ENCODE measurements at places on chromosomes 11 and 22.

GRCh38 chr11:124756033-124756752 lies 4.1 kb upstream of the VSIG2 start:
- no peak for DNase-seq

GRCh38 chr11:3683039-3683438 lies 11.9 kb upstream of the CHRNA10 start:
- DNase-seq = no peak

- no peak for DNase-seq
Observed at GRCh38 chr11:28674433-28675103, 566.4 kb downstream of the METTL15 start.

DNA sequence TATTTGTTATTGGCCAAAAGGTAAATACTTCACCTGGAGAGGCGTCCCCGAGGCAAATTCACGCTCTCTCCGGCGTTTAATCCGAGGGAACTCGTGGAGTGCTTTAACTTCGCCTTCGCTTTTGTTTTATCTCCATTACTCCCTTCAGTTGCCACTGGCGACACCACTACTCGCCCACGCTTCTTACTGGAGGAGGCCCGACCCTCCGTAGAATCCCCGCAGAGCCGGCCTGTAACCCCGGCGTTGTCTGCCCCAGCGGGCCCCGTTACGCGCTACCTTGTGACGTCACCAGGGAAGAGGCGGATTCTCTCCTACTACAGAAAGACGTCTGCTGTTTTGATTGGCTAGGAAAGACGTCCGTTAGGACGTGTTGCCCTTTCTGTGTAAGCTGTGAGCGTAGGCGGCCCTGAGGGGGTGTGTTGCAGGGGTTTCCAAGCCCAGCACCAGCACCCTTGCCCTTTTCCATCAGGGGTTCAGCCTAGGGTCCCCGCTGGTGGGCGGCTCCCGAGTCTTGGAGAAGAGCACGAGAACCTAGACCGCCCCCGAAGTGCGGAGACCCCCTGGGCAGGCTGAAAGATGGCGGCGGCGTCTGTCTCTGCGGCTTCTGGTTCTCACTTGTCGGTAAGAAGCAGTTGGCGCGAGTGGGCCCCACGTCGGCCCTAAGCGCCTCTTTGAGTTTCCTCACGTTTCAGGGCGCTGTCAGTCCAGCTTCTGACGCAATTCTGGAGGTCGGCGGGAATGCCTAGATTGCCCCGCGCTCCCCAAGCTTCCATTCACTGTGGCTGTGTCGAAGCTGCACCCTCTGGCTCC lies at the start of gene CEP57:
CEP57 (plus strand) TSS at position 376 of the 810 bp plus-strand sequence; CDS start at position 577, 201 bp downstream.
- peak; percentile 97 for DNase-seq

GRCh38 chr22:50072167-50072555 lies 13.1 kb downstream of the MLC1 start:
- DNase-seq = no peak

GRCh38 chr11:99418927-99419720 lies 398.4 kb downstream of the CNTN5 start:
- no peak for DNase-seq

DNA sequence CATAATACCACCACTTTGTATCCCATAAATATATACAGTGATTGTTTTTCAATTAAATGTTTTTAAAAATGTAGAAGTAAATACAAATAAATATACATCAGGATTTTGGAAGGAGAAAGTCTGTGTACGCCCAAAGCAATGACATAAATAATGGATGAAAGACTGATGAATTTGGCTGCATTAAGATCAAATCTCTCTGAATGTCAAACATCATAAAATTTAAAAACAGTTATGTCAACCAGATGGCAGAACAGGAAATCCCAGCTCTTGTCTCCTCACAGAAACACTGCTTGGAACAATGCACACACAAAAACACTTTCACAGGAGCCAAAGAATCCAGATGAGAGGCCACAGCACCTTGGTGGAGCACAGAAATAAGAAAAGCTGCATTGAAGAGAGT lies 332.9 kb downstream of the NTM start:
- no peak for DNase-seq

DNA sequence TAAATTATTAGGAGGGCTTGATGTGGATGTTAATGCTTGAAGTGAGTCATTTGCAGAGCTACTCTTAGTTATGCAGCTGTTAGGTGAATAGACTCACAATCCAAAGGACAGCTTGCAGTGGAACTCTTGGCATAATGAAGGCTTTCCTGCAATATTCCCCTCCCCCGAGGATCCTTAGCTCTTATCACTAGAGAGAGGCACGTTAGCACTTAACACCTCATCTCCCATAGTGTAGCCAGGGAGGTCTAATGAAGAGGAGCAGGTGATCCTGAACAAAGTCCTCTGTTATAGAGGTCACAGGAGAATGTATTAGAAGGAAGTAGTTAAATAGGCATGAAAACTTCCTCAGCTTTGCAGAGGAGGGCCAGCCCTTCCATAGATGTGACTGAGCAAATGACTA lies 919.2 kb upstream of the FAT3 start:
- DNase-seq = no peak

- no peak for DNase-seq
Observed at GRCh38 chr22:45154383-45154782, 9.3 kb upstream of the NUP50 start.

DNA sequence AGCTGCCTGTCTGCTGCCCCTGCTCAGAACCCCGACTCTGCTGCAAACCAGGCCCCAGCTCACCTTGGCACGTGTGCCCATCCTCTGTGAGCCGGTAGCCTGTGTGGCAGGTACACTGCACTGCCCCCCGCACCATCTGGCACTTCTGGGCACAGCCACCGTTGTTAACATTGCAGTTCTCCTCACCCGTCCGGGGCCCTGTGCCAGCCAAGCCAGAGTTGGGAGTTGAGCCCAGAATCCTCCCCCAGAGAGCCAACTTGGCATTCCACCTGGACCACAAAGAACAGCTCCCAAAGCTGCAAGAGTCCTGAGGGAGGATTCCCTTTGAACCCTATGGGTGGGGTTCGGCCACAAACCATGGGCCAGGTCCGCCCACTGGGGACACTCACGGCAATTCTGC lies 22.5 kb downstream of the LRP4 start:
- no peak for DNase-seq

DNA sequence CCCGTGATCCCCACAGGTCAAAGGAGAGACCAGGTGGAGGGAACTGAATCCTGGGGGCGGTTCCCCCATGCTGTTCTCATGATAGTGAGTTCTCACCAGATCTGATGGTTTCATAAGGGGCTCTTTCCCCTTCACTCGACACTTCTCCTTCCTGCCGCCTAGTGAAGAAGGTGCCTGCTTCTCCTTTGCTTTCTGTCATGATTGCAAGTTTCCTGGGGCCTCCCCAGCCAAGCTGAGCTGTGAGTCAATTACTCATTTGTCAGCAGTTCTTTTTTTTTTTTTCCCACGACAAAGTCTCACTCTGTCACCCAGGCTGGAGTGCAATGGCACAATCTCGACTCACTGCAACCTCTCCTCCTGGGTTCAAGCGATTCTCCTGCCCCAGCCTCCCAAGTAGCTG lies 1530.4 kb downstream of the BRD1 start:
- DNase-seq = peak; percentile 24

DNA sequence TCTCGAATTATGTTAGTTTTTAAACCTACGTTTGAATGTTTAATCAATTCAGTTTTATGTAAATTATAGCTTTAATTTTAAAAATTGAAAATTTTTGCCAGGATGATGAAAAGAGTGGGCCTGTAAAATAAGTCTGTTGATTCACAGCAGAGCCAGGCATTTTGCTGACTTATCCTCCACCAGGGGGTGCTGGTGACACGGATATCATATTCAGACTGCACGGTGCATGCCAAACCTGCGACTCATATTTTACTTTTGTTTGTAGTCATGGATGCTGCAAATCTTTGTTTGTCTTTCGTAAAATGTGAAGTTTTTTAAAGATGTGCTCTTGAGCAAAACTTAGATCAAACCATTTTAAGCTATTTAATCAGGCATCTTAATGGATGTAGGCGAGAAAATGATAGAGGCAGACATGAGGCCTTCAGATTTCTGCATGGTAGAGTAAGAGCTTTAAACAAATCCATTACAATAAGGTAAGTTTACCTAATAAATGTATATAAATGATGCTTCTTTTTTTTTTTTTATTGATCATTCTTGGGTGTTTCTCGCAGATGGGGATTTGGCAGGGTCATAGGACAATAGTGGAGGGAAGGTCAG lies 3.6 kb upstream of the OR8B3 start:
- peak; percentile 80 for DNase-seq

DNA sequence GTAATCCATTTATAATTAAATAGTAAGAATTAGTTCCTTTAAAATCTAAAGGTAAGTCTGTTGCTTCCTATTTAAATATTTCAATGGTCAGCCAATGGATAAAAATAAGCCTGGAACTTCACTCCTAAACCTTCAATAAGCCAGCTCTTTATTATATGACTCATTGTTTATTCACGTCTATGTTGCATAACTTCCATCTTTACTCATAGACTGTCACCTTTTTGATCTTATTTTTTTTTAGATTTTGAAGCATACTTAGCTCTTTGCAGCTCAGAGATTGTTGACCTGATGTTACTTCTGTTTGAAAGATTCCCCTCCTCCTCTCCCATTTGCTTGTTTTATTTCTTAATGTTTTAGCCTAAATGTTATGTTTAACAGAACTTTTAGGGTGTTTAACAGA lies 1571.2 kb upstream of the RAG2 start:
- DNase-seq = no peak

- DNase-seq = no peak
Observed at GRCh38 chr11:48683226-48683720, 194.7 kb downstream of the OR4A47 start.

DNA sequence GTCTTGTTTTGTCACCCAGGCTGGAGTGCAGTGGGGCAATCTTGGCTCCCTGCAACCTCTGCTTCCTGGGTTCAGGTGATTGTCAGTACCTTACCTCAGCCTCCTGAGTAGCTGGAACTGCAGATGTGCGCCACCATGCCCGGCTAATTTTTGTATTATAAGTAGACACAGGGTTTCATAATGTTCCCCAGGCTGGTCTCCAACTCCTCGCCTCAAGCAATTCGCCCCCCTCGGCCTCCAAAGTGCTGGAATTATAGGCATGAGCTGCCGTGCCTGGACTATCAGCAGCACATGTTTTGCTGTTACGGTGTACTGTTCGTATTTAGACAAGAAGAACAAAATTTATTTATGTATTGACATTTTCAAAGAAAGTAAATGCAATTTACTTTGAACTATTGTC lies 34.8 kb downstream of the RAB39A start:
- no peak for DNase-seq

DNA sequence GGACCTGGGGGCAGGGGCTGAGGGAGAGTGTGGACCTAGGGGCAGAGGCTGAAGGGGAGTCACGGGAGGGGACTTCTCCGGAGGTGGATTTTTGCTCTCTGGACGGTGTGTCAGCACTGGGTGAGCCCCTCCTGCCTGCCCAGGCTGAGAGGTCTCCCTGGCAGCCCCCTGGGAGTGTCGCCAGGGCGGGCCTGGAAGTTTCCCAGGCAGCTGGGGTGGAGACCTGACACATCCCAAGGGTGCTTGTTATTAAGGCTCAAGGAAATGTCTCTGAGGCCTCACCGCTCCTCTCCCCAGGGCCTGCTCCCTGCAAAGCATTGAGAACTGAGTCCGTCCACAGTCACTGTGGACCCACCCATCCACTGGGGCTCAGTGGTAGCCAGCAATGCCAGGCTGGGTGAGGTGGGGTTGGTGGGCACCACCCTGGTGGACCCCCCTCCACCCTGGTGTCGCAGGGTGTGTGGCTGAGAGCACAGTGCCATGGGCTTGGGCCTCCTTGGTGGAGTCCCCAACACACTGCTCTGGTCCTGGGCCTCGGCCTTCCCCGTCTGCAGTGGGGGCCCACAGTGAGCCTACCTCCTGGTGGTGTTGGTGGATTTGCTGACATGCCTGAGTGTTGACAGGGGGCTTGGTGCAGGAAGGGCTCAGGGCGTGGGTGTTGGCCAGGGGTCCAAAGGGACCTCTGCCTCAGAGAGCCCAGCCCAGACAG lies 2.5 kb downstream of the CD81 start:
- no peak for DNase-seq

DNA sequence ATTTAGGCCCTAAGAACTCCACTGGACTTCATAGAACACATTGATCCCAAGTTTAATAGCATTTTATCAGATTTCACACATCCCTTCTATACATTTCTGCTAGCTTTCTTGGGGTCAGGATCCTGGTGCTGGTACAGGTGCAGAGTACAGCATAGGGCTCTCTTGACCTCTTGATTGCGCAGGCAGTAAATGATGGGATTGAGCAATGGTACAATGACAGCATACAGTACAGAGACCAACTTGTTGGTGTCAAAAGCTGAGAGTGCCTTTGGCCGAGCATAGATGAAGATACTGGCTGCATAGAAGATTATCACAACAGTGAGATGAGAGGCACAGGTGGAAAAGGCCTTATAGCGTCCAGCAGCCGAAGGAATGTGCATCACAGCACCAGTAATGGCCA lies 4.8 kb downstream of the OR6A2 start:
- no peak for DNase-seq

DNA sequence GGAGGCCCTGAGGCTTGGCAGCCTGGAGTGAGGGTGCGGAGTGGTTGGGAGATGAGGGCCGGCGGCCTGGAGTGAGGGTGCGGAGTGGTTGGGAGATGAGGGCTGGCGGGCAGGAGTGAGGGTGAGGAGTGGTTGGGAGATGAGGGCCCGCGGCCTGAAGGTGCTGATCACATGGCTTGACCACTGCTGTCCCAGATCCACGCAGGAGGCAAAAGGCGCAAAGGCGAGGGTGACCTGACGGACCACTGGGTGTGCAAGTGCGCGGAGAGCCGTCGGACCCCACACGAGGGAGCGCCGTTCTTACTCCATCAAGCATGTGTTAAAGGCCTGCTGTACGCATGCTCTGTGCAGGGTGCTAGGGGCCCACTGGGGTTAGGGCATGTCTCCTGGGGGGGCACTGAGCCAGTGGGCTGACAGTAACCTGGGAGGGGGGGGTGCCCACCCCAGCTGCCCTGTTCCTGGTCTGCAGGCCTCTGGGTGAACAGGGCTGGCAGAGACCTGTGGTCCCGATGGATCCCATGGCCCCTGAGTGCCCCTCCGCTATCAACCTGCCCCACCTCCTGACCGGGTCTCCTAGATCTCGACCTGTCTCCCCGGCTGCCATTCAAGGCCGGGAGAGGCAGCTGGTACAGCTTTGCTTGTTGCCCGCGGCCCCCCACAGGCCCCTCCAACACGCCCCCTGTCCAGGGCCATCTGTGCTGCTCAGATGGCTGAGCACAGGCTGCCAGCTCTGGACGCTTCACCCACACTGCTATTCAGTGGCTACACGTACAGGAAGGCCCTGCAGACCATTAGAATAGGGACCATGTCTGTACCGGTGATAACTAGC lies 21.1 kb downstream of the MRGPRD start:
- no peak for DNase-seq

DNA sequence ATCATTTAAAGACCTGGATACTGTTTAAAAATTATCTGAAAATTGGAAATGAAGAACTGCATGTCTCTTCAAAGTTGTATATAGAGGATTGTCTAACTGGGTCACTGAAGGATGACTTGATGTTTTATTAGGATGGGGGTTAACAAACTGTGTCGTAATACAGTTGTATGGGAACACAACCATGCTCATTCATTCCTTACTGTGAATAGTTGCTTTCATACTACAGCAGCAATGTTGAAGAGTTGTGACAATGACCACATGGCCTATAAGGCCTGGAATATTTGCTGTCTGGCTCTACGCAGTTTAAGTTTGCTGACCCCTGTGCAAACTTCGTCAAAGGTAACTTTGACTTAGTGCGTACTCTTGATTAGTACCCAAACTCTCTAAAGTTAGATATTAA lies 38.4 kb downstream of the FDX1 start:
- no peak for DNase-seq

GRCh38 chr11:132154781-132155180 lies 784.4 kb downstream of the NTM start:
- DNase-seq = no peak

All from suppressor macrophage (primary cell).